ENCODE measurements at places on chromosomes 4 and X.

- DNase-seq, result no peak
Measured at GRCh38 chrX:37424000-37424429, 74.9 kb downstream of the PRRG1 start.

DNA sequence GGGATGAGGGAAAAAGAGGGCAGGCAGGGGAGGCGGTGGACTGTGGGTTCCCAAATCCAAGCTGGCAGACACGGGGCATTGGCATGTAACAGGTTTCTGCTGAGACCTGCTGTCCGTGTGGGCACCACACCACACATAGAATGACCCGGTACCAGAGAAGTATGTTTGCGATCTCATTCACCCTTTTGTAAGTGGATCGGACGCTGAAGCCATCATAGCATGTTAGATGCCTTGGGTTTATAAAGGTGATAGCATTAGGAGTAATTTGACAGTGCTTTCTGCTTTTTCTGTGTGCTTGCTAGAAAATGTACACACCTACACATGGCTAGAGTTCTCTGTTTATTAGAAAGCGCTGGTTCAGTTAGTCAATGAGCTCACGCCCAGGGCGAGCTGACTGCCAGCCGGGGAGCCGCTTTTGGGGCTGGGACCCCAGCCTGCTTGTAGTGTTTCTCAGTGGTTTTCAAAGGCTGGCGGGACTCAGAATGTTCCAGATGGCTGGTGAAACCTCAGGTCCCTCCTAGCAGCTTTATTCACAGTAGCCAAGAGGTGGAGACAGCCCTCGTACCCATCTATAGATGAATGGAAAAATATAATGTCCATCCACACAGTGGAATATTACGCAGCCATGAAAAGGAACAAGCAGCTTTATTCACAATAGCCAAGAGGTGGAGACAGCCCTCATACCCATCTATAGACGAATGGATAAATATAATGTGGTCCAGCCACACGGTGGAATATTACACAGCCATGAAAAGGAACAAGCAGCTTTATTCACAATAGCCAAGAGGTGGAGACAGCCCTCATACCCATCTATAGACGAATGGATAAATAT is 579 bp downstream of the IL3RA start:
- no peak for DNase-seq

DNA sequence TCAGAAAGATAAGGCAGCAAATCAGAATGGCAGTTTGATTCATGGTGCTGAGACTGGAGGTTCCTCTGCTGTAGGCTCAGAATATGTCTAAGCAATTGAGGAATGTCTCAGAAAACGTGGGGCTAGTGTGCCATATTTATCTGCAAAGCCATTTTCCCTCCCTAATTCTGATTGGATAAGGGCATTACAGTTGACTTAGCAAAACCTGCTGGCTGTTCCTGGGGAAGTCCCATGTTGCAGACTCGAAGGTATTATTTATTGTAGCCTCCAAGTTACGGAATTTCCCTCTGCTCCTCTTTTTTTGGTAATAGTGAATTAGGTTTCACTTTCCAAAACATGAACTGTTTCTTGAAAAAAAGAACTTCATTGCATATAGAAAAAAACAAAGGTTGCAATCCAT is at the start of gene CXCL10:
Gene CXCL10, minus strand, starts transcription at position 109 of the 400 bp plus-strand sequence. Its CDS starts 66 bp downstream, at position 43.
- DNase-seq, result no peak

DNA sequence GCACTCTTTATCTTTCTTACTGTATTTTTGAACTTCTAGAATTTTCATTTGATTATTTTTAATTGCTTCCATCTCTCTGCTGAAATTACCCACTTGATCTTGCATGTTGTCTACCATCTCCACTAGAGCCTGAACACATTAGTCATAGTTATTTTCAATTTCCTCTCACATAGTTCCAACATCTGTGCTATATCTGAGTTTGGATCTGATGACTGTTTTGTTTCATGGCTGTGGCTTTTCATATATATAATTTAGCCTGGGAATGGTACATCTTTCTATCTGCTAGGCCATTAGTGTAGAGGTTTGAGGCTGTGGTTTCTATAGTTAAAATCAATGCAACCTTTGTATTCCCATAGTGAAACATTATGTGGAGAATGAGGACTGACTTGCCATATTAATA is 33.2 kb downstream of the NPY2R start:
- no peak for DNase-seq

- no peak for DNase-seq
Measured at GRCh38 chr4:36273276-36273675, 8.1 kb upstream of the DTHD1 start.

- no peak for DNase-seq
Measured at GRCh38 chr4:46870411-46870810, 38.6 kb downstream of the COX7B2 start.

All from HAP-1 (cell line).